G401 (cell line): ENCODE measurements at places on chromosomes 7 and 10. TPM values are rescaled to one million over a fixed set of nuclear protein-coding genes. Genes with fewer than 3 reads are reported as not detected.

DNA sequence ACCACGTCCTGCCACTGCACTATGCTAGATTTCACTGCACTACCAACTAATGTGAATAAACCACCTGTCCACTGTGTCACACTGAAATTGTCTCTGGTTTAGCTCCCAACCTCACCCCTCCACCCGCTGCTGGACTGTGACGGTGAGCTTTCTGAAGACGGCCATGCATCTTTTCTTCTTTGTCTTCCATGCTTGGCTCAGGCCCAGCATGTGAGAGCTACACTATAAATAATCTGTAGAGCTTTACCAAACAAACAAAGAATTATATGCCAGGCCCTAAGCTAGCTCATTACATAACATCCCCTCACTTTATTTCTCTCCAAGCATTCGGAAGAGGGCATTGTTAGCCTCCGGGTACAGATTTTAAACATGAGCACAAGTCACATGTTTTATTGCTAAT is 633.2 kb downstream of the TNS3 start:
- no peak for DNase-seq

GRCh38 chr10:6314620-6315205 is 112.0 kb downstream of the PFKFB3 start:
- no peak for DNase-seq

DNA sequence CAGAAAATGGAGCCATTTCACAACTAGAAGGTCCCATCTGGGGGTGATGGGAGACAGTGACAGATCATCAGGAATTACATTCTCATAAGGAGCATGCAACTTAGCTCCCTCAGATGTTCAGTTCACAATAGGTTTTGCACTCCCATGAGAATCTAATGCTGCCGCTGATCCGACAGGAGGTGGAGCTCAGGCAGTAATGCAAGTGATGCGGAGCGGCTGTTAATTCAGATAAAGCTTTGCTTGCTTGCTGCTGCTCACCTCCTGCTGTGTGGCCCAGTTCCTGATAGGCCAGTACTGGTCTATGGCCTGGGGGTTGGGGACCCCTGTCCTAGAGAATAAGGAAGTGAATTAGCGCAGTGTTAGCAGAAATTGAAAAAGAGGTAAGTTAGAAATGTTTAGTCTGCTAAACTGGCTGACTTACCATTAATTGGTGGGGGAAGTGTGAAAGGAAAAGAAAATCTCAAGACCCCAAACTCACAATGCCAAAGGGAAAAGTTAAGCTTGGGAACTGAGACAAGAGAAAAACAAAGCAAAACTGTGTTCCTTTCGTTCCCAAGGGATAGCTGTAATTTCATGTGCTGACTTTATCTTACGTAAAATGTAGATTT is 76.4 kb downstream of the LYZL2 start:
- DNase-seq: no peak

- no peak for DNase-seq
These were observed 45.7 kb downstream of the ZNF138 start for GRCh38 chr7:64839910-64840309.

EMX2 gene
- total RNA-seq: not detected in 2 replicates

KCNIP2 gene
- not detected in 2 replicates for total RNA-seq

PAX4 gene
- not detected in 2 replicates for total RNA-seq

DYNC1I1 gene
- total RNA-seq: not detected in 2 replicates
